ENCODE measurements at places on chromosomes 5 and 9. TPM values are rescaled to one million over a fixed set of nuclear protein-coding genes. Genes with fewer than 3 reads are reported as not detected.

DNA sequence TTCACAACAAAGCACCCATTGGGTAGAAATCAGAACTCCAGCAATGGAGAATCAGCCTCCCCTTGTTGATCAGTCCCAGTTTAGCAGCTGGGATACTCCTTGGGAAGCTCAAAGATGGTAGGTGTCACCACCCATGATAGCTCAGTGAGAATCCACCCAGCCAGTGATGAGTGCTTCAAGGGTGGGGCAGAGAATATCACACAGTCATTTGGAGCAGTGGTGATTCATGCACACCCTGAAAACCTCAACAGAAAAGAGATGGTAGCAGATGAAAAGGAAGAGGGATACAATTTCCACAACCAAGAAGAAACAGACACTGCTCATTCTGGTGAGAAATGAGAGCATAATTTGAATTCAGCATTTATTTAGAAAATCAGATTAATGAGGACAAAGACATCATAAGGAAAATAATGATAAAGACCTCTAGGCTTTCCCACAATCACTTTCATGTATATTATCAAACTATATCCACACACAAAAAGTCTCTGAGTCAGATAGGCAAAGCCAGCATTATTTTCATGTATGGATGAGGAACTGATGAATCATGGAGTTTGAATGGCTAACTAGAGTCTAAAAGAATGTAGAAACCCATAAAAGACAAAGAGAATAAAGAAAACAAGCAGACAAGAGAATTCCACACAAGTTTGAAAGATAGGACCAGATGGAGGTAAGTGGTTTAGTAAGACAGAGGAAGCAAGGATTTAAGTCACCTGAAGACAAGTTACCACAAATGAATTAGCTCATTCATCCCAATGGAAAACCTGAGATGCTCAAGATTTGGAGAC is 82.9 kb downstream of the FEM1C start:
- DNase-seq: no peak

DNA sequence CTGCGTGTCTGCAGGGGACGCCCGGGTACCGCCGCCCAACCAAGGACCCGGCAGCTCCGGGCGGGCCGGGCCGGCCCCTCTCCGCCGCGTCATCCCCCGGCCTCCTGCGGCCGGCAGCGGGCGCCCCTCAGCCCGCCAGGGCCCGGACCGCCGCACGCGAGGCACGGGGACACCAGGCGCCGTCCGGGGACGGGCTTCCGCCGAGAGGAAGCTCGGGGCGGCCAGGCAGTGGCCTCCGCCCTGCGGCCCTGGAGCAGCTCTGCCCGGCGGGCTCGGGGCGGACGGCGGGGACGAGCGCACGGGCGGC is 373 bp downstream of the FBXW5 start:
- peak; percentile 68 for DNase-seq

GRCh38 chr5:123132316-123132715 is 43.3 kb downstream of the PRDM6 start:
- DNase-seq: no peak

GRCh38 chr5:172007175-172008110 is 1.0 kb upstream of the FBXW11 start:
- DNase-seq: no peak

Gene PCAT7
- total RNA-seq: not detected

DNA sequence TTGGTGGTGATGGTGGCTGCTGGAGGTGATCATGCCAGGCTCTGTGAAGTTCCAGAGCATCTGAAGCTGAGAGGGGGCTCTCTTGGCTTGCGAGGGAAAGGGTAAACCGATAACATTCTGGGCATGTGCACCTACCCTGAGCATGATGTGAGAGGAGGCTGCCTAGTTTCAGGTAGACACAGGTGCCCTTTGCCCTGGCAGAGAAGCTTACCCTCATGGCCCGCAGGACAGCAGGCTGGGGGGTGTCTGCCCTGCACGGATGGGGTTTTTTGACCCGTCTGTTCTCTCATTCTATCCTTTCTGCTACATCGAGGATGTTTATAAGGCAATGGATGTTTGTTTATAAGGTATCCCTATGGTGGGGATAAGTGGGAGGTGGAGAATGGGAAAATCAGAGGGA is 132.9 kb downstream of the WDR41 start:
- no peak for DNase-seq
